ENCODE measurements at places on chromosomes 6 and 20.

- no peak for DNase-seq
Measured at GRCh38 chr6:127022302-127022701, 96.2 kb upstream of the RSPO3 start.

- DNase-seq, result no peak
Measured at GRCh38 chr6:51365566-51365965, 546.9 kb downstream of the TFAP2B start.

DNA sequence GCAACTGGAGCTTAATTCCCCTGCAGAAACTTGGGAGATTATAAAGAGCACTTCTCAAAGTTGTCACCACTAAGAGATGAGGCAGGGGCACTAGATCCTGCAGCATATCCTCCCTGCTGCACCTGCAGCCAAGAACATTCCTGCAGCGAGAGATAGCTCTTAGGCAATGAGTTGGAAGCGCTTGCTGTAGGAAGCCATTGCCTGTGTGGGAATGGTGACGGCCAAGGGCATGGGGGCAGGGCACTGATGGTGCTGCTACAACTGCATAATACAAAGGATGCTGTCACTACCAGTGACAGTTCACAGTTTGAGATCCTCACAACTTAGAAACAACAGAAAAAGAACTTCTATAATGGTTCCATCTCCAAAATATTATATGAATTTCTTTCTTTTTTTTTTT lies 89.9 kb downstream of the CDS2 start:
- DNase-seq, result peak; percentile 4

GRCh38 chr20:59643615-59644061 lies 39.3 kb downstream of the PHACTR3 start:
- no peak for DNase-seq

GRCh38 chr20:2688041-2688591 lies 4.5 kb upstream of the EBF4 start:
- peak; percentile 87 for DNase-seq

- DNase-seq, result peak; percentile 22
Measured at GRCh38 chr6:132937466-132937906, 123.1 kb downstream of the RPS12 start.

Data from activated T-cell treated with anti-CD3 and anti-CD28 coated beads, Interleukin-2, amount 50 U/mL, for 48 hours (primary cell).